ENCODE measurements at places on chromosomes 3 and 15.

- no peak for DNase-seq
Measured at GRCh38 chr3:12966847-12967605, 106.2 kb downstream of the IQSEC1 start.

GRCh38 chr15:31401282-31401681 is 74.6 kb downstream of the KLF13 start:
- no peak for DNase-seq

DNA sequence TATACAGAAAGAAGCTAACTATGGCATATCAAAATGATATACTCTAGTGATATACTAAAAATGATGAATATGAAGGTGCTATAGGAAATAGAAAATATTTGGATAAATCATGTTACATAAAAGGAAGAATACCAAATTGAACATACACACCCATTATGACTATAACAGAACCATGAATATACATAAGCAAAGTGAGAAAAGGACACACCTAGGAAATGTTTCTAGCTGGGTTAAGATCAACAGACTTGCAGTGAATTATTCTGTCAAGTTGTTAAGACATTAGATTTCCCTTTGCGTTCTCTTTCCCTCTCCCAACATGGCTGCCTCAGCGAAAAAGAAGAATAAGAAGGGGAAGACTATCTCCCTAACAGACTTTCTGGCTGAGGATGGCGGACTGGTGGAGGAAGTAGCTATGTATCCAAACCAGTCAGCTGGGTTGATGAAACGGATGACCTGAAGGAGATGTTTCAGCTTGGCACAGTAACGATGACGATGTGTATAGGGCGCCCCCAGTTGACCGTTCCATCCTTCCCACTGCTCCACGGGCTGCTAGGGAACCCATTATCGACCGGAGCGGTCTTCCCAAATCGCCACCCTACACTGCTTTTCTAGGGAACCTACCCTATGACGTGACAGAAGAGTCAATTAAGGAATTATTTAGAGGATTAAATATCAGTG is 20.2 kb upstream of the PARP14 start:
- no peak for DNase-seq

- DNase-seq, result no peak
Measured at GRCh38 chr3:72340476-72341379, 507.5 kb downstream of the SHQ1 start.

- DNase-seq, result no peak
Measured at GRCh38 chr15:89007989-89008388, 80.3 kb upstream of the ABHD2 start.

- no peak for DNase-seq
Measured at GRCh38 chr15:29139540-29140459, 129.8 kb downstream of the NSMCE3 start.

- no peak for DNase-seq
Measured at GRCh38 chr15:39583596-39584265, 2.9 kb downstream of the THBS1 start.

DNA sequence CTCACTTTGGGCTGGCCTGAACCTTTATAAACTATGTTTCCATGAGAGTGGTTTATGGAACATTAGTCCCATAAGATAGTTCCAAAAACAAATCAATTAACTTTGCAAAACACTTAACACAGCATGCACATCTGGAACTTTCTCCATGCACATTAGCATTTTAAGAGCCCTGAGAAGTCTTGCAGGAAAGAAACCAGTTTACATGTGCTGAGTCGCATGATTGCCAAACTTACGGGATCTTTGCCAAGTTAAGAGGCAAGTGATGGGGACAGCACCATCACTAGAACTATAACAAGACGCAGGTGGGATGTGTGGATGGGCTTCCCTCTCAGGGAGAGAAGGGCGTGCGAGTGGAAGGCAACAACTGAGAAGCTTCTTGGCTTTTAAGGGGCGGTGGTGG is 20.7 kb downstream of the ADAMTS9 start:
- DNase-seq, result no peak

DNA sequence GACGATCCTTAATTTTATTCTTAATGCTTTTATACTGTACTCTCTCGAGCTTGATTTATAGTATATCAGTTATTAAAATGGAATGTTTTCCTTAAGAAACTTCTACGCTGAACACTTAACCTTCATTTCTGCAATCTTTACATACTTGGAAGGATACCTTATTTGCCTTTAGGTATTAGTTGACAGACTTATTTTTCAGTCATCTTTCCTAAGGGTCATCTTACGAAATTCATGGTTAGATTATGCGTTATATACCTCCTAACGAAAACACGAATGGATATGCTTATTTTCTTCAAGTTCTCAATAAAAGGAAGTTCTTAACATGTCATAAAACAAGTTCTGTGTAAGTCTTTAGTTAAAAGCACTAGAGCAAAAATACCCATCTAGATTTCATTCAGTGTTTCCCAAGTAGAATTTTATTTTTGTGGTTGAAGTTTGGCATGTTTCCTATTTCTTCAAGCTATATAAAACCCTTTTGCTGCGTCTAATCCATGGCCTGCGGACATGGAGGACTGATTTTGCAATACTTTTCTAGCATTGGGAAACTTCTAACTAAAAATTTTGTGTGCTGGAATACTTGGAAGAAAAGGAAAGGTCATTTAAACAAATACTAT is 231.3 kb downstream of the TP63 start:
- no peak for DNase-seq

DNA sequence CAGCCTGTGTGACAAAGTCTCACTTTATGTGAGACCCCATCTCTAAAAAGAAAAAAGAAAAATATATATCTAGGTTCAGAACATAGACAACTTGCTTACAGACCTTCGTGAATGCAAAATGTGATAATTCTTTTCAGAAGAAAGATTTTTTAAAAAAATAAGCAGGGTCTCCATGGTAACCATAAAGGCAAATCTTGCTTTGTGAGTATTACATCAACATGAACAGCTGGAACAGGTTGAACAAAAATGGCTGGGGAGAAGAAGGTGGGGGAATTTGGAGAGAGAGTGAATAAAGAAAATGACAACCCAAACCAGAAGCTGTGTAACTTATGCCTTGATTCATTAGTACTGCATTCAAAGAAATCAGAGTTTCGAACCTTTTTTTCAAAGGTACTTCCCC is 125.2 kb upstream of the RAP2B start:
- no peak for DNase-seq

DNA sequence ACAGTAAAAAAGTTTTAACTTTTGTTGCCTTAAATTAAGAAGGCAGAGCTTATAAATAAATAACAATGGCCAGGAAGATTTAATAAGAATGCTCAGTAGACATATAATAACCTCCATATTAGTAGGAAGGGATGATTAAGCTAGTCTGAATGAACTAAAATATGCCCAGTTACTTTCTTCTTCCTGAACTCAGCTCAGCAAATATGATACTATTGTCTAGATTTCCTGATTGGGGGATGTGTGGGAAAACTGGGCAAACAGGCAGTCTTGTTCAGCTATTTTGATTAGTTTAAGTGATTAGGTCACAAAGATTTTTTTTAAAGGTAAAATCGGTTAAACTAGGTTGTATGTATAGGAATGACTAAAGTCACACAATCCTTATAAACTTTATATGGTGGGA is 167.2 kb upstream of the SLC2A2 start:
- no peak for DNase-seq
